ENCODE measurements at places on chromosomes 3 and 15. TPM values are rescaled to one million over a fixed set of nuclear protein-coding genes. Genes with fewer than 3 reads are reported as not detected.

DNA sequence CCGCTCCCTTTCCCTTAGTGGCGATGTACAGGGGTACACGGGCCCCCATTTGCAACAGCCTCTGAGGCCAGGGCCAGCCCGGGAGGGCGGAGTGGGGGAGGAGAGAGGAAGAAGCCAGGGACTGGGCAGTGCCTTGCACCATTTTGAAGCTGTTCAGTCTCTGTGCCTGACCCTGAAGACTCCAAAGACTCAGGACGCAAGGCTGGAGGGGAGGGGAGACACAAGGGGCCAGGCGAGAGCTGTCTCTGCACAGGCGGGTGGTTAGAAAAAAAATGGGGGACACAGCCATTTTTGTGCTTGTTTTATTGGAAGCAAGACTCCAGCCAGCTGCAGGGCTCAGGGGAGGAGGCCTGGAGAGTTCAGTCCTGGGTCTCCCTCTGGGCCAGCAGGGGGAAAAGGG, 1.6 kb downstream of the RPP25 start:
- no peak for DNase-seq

DNA sequence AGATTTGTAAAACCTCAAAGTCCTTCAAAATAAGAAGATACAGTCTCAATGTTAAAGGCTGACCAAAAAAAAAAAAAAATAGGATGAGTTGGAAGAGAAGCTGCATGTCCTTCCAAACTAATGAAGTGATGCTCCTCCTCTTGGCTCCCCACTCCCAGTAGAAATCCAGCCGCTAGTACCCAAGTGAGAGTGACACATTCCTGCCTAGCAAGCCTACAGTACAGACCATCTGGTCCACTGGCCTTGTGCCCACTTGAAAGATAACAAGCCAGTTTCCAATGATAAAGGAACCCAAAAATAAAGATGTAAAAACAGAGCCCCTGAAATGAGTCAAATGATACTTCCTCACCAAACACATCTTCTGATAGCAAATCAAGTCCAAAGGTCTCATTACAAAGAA, 258.7 kb upstream of the NSMCE3 start:
- DNase-seq, result no peak

DNA sequence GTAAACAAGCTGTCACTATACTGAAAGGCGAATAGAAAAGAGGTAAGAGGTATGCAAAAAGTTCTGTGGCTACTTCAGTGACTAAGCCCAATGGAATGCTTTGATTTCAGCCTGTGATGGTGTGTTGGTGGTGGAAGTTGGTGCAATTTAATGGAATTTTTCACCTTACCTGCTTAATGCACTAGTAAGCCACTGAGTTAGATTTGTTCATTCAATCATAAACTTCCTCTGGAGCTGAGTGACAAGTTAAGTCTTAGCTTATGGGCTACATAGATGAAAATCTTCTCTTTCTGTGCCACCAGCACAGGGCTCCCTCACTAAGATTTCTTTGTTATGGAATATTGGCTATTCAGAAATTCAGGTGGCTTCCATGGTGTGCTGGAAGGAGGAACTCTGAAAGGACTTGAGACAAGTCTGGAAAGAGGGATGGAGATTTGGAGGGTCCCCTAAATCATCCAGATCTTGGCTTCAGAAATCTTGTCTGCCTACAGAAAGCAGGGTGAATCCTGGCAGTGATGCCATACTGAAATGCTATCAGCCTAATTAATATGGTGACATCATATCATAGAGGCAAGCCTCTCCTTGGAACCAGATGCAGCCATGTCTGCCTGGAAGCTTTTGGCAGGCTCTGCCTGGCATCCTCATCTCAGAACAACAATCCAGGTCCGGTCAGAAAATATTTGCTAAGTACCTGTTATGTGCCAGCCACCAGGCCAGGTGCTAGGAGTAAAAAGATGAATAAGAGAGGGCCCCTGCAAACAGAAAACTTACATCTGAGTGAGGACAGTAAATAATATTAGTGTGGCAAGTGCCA, 8.1 kb upstream of the GAP43 start:
- DNase-seq, result no peak

The GNAT1 gene
- not detected for total RNA-seq

The MGA gene
- 59.7 TPM for total RNA-seq

Measured in dermis blood vessel endothelial cell (primary cell).